ENCODE measurements at places on chromosomes 3 and 15.

DNA sequence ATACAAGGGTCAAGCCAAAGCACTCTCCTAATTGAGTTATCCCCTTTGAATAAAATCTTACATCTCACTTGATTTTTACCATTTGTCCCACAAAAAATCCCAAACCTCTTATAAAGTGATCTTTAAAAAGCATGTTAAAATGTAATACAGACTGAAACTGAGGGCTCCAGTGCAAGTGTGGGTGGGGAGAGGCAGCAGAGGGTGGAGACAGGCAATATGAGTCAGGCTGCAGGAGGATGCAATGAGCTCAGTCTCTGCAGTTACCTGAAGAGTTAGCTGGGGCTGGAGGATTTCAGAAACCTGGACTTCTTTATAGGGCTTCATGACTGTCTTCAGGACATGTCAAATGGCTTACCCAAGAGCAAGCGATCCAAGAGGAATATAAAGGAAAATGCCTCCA is 14.2 kb upstream of the COLQ start:
- DNase-seq: no peak

GRCh38 chr3:101216710-101217465 is 103.5 kb downstream of the IMPG2 start:
- DNase-seq: no peak

- no peak for DNase-seq
These were observed 153.5 kb downstream of the FNDC3B start for GRCh38 chr3:172192830-172193415.

DNA sequence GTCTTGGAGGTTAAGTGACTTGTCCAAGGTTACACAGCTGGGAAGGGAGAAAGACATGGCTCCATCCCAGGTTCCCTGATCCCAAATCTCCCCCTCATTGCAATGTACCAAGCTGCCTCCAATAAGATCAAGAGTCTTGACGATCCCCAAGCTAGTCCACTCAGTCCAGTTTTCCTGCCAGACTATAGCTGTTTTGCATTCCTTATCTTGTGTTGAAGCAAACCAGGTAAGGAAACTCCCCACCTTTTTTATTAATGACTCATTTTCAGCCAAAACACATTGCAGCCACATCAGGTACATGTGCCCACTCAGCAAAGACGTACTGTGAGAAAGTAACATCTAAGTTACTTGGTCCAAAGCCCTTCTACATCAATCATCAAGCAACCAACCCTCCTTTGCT is 41.9 kb downstream of the LIPC start:
- DNase-seq: no peak

GRCh38 chr15:77851691-77852090 is 219.0 kb upstream of the LINGO1 start:
- no peak for DNase-seq

GRCh38 chr3:178743297-178743696 is 207.1 kb downstream of the KCNMB2 start:
- DNase-seq: no peak

DNA sequence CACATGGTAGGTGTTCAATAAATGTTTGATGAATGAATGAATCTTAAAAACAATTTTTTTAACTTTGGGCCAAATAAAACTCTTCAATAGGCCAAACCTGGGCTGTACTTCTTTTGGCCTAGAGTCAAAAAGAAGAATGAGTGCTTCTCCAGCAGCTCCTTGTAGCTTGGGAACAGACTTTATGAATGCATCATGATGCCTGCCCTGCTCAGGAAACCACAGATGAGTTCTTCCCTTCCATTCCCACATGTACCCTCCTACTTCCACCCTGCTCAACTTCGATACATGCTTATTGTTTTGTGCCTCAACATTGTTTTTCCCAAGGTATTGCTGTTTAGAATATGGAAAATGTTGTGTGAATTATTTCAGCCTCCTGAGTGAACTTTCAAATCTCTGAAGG is 87.0 kb downstream of the FILIP1L start:
- no peak for DNase-seq

- no peak for DNase-seq
These were observed 129.2 kb downstream of the CCNL1 start for GRCh38 chr3:157030712-157031111.

DNA sequence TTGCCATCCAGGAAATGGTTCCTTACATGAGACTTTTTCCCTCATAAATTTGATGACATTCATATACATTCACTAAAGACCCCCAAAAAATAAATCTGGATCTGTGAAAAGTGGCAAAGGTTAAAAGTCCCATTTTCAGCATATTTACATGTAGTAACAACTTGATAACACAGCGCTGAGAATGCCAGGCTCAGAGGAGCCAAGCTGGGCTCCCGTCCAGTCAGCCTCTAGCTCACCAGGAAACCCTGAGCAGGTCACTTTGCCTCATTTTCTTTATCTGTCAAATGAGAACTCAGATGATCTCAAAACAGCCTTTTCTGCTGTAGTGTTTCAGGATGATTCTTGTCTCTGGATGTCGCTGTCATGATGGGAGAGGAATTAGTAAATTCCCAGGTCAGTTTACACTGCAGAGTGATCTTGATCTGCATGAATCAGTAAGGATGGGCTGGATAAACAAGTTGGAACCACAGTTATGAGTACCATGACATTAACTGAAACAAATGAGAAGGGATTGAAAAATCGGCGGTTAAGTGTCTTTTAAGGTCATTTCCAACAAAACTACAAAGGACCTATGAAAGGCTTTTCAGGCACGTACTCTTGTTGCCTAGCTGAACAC is 82.8 kb downstream of the PPARG start:
- DNase-seq: no peak

GRCh38 chr15:87841426-87841998 is 415.0 kb downstream of the NTRK3 start:
- no peak for DNase-seq

GRCh38 chr3:110126065-110126464 is 788.7 kb upstream of the DPPA4 start:
- DNase-seq: no peak

DNA sequence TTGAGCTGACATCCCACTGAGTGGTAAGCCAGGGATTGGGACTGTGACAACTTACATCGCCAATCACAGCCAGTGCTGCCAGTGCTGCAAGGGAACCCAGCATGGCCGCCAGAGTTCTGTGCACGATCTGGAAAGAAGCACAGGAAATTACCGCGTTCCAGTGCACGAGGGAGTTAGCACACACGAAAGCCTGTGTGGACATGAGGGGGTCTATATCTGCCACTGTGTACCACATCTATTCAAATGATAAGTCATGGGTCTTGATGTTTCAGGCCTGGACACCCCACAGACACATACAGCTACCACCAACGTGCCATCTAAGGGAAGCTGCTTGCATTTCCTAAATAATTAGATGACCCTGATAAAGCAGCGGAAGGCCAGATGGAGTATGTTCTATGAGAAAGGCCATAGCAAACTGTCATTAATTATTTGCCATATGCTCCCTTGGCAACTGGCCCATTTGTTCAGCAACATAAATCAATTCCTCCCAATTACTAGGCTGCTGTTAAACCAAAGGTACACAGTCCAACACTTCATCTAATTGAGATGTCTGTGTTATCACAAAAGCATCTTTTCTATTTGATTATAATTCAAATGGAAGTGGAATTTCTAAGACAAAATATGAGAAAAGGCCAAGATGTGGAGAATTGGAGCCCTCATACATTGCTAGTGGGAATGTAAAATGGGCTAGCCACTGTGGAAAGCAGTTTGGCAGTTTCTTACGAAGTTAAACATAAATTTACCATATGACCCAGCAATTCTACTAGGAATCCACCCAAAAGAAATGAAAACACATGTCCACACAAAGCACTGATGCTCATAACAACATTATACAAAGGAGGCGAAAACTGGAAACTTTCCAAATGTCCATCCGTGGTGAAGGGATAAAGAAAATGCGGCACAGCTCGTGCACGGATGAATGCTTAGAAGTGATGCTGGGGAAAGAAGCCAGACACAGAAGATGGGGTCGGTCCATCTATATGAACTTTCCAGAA is 108.3 kb downstream of the OCA2 start:
- DNase-seq: peak; percentile 27

DNA sequence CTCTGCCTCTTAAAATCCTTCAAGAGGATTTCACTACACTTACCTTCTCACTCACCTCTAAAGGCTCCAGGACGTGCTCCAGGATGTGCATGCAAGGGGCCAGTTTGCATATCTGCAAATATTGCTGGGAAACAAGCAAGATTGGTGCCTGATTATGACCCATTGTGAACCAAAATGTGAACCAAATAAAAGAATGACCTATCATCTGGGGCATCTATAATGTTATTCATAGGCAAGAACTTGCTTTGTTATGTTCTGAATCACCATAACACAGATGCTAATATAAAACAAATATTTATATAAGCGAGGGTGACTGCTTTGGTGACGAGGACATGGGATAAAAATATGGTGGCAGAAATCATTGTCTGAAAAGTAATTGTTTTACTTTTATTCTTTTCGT is 5.5 kb downstream of the IL12A start:
- no peak for DNase-seq

GRCh38 chr3:3038201-3038991 is 71.8 kb downstream of the IL5RA start:
- DNase-seq: no peak

- DNase-seq: no peak
These were observed 34.4 kb upstream of the ETV5 start for GRCh38 chr3:186143250-186143649.

DNA sequence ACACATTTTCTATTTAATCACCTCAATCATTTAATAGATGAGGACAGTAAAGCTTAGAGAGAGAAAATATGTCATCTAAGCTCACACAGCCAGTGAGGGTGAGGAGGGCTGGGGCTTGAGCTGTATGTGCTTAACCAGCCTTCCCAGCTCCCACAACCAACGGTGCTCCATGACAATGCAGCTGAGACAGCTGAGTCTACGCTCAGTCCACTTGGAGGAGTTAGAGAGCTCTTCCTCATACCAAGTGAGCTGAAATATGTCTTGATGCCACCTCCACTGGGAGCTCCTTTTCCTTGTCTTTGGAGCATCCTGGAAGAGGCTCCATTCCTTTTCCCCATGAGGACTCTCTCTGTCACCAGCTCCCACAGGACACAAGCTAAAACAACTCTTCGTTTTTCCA is 9.3 kb downstream of the HOMER2 start:
- DNase-seq: no peak

GRCh38 chr3:75042941-75043340 is 428.5 kb upstream of the CNTN3 start:
- no peak for DNase-seq

DNA sequence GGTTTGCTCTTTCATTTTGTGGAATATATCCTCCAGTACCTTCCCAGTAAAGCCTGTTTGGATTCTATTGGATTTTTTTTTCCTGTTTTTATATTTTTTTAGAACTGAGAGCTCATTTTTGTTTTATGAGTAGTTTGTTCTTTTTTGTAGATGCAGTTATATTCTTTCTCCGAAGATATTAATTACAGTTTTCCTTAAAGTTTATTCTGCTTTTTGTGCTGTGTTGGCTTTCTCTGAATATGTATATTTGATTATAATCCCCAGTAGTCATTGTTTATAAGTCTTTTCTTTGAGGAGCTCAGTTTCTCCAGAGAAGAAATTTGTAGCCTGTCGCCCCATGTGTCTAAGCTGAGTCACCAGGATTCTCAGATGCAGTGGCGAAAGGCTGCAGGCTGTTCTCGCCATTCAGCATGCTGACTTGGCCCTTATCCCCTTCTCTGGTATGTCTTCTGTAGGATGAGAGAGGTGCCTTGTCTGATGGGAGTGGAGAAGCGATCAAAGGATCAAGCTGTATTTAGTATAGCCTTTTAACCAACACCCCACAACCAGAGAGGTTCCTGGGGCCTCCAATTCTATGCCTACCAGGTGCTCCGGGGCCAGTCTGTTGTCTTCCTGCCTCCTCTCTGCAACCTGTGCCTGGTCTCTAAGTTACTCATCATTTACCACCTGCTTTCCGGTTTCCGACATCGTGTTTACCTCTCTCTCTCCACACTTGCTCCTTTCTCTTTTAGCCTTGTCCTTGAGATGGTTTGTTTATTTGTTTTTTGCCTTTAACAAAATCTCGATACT is 31.7 kb upstream of the MFSD1 start:
- DNase-seq: no peak

GRCh38 chr3:145798007-145798406 is 363.0 kb downstream of the PLOD2 start:
- no peak for DNase-seq

DNA sequence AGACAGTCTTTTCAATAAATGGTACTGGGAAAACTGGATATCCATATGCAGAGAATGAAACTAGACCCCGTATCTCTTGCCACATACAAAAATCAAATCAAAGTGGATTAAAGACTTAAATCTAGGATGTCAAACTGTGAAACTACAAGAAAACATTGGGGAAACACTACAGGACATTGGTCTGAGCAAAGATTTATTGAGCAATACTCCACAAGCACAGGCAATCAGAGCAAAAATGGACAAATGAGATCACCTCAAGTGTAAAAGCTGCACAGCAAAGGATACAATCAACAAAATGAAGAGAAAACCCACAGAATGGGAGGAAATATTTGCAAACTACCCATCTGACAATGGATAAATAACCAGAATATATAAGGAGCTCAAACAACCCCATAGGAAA is 38.4 kb upstream of the MBNL1 start:
- DNase-seq: no peak

GRCh38 chr3:155154255-155154654 is 74.1 kb downstream of the MME start:
- no peak for DNase-seq

DNA sequence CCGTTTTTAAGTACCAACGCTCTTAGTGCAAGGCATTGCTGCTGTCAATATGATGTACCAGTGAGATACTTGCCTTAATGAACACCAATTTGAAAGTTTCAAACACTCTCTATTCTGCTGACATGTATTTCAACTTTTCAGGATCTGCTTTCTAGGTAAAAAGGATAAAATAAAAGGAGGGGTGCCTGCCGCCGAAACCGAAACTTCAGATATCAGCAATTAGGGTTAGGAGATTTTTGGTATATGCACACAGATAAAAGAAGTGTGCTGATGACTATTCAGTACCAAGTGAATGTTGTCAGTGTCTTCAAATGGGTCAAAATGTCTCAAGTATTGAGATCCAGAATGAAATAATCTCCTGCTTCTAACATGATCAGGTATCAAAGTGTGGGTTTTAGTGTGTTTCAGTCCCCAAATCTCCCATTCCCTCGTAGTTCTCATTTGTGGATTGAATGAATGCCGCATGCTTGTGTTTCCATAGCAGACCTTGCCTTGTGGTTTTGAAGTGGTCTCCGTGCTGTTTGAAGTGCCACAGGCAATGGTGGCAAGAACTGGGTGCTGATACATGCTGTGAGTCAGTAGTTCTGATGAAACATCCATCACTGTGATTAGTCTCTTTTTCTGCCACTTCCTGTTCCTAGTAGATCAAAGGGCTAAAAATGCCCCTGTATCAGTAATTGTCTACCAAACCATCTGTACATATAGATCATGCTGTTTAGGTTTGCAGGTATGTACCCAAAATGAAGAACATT is 22.5 kb downstream of the CHST14 start:
- no peak for DNase-seq

- DNase-seq: no peak
These were observed 12.9 kb downstream of the SNAPC5 start for GRCh38 chr15:66484539-66485112.

DNA sequence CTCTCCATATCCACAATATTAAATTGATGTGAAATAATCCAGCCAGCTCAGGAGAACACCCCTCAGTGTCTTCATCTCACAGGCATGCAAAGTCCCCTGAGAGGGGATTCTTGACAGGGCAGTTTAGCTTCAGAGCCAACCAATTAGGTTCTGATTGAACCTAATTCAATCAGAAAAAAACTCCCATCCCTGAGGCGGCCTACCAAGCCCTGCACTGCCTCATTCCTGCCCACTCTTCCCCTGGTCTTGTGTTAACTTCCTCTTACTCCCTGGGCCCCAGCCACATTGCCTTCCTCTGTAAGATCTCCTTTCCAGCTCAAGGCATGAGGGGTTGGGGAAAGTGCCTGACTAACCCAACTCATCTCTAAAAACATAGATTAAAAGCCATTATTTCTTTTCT is 46.1 kb downstream of the FRMD4B start:
- no peak for DNase-seq

Data from NCI-H774 (cell line).